AG04449 (cell line): ENCODE measurements at places on chromosomes 13 and 19.

DNA sequence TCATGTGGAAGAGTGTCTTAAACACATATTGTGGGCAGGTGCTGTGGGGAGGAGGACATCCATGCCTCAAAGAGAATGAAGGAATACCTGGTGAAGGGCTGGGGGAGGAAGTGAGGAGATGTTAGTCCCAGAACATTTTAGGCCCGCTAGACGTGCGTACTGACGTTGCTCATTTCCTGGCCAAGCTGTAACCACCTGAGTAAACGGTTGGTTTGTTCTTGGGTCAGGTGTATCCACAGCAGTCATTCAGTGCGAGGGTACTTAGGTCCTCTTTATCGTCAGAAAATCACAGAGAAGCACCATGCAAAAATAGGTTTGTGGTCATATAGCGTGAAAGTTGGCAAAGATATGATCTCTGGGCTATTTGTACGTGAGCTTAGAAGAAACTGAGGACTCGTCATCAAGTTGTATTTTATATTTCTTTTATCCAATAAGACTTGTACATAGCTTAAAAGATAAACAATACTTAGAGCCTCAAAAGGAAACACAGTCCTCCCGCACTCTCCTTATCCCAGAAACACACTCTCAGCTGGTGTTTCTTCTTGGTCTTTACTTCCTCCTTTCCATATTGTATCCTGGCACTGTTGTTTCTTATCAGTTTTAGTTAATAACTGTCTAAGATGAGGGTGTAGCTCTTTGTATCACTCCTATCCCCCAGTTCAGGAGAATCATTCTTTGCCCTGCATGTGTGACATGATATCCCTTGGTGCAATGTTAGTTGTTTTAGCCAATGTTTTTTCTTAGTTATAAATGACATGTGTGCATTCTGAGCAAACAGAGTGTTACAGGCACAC, 52.0 kb downstream of the ARHGEF7 start:
- DNase-seq, result no peak

GRCh38 chr13:92967923-92968322, 258.7 kb upstream of the GPC6 start:
- no peak for DNase-seq

DNA sequence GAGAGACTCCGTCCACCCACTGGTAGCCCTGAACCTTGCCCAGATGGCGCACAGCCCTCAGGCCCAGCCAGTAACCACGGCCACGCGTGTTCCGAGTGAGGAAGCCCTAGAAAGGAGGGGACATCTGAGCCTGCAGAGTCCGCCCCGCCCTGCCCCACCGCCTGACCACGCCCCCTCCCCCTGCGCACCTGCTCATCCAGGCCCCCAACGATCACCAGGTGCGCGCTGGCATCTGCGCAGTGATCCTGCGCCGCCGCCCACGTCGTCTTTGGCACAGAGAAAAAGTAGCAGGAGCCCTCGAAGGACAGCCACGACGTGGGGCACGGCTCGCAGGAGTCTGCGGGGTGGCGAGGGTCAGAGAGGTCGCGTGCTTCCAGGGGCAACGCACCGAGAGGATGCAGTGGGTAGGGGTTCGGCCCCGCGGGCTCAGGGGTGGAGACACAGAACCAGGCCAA, 2.1 kb downstream of the CLEC4G start:
- no peak for DNase-seq

DNA sequence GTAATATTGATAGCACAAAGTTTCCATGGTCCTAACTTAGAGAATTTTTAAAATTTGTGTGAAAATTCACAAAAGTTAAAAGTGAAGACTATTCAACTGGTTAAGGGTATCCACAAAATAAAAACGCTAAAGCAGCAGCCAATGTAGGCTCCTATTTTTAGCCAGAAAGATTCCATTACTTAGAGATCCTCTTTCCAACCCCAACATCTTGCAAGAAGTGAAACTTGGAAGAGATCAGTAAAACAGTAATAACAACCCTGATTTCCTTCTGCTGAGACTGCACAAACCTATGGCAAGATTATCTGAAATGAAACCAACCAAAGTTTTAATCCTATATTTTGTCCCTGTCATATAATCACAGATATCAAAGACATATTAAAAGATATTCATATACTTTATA, 8.5 kb downstream of the TBC1D4 start:
- DNase-seq, result no peak

GRCh38 chr19:33000510-33000909, 28.5 kb downstream of the FAAP24 start:
- DNase-seq, result no peak

DNA sequence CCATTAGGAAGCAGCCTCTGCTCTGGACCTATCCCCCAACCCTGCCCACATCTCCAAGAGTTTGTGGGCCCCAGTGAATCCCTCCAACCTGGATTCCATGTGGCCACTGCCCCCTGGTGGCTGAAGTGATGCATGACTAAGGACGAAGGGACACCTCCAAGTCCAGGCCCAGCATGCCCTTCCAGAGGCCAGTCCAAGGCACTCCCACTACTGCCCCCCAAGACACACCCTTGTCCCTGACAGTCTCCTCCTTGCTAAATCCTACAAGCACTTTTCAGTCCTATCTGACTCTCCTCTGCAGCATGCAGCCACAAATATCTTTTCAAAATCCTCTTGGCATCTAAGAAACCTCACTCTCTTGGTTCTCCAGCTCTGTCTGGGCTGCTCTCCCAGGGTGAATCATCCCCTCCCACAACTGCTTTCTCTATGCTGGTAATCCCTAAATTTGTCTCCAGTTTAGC, 33.0 kb downstream of the DEDD2 start:
- DNase-seq, result peak; percentile 62

DNA sequence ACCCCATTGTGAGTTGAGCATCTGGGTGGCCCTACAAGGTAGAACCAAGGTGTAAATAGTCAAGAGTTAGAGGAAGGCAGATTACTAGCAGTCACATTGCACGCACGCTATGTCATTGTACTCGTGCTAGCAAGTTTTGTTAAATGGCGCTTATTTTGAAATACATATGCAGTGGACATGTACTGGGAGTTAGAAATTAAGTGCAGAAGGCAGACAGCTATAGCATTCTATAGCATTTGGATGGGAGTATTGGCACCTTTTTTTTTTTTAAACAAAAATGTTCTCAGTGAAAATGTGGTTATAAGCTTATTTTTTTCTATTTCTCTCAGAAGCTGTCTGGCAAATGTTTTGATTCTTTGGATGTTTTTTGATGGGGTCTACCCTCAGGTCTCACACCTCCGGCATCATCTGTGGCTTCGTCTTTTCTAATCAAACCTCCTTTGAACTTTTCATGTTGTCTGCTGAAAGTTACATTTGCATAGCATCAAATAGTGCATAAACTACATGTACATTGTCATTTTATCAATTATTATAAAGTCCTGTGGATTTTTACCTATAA, 68.1 kb downstream of the ARHGEF7 start:
- no peak for DNase-seq

GRCh38 chr13:35769812-35770211, 293.3 kb upstream of the MAB21L1 start:
- no peak for DNase-seq

DNA sequence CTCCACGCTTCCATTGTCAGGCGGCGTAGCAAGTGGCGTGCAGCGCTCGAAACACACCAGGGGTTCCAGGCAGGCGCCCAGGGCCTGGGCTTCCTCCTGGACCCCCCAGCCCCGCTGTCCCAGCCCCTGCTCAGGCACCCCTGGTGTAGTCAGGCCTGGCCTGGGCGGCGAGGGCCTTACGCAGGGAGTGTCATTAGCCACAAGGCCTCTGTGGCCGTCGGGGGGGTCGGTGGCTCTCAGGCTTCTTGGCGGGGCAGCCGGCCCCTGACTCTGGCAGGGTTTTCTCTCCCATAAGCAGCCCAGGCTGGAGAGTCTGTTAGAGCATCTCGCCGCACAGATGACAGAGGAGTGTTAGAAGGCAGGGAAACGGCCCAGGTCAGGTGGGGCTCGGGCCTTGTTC, 116.7 kb downstream of the KDM4B start:
- no peak for DNase-seq

GRCh38 chr13:107233541-107233940, 665.6 kb upstream of the ARGLU1 start:
- no peak for DNase-seq

DNA sequence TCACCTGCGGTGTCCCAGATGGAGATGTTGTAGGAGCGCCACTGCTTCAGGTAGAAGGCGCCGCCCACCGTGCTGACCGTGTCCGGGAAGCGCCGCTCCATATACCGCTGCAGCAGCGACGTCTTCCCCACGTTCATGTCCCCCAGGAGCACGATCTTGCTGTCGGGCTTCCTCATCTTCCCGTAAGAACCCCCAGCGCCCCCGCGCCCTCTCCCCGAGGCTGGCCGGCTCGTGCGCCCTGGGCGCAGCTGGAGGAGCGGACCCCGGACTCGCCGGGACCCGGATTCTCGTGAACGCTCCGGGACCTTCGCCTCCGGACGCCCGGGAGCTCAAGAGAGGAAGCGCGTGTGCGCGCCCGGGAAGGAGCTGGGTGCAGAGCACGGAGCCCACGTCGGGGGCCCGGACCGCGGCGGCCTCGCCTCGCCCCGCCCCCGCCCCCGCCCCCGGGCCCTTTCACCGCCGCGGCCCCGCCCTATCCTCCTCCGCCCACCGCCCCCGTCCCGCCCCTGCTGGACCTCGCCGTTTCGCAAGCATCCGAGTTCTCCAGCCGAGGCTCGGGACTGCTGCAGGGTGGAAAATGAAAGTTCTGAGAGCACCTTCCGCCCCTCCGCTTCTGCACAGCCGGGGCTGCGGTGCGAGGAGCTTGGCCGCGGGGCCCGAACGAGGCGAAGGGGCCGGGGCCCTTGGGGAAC, at the start of gene RAB20:
RAB20 (minus strand) TSS at position 379 of the 692 bp plus-strand sequence; CDS start at position 176, 203 bp downstream.
- no peak for DNase-seq

DNA sequence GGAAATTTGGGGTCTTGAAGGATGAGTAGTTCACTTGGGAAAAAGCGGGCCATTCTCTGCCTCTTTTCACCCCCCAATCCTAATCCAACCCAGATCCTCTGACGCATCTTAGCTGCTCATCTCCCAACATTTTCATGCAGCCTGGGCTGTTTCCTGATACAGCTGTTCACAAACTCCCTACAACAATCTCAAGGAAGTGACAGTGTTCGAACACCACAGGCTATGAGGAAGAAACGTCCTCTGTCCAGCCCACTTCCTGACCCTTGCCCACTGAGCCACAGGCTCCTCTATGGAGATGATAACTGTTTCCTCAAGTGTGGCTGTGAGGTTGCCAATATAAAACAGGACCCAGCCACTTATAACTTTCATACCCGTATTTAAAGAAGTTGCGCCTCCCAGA, 16.2 kb downstream of the LMTK3 start:
- no peak for DNase-seq

- no peak for DNase-seq
Observed at GRCh38 chr19:4647676-4648644, 8.6 kb downstream of the TNFAIP8L1 start.

GRCh38 chr13:41463838-41464602, 6.7 kb downstream of the RGCC start:
- no peak for DNase-seq

DNA sequence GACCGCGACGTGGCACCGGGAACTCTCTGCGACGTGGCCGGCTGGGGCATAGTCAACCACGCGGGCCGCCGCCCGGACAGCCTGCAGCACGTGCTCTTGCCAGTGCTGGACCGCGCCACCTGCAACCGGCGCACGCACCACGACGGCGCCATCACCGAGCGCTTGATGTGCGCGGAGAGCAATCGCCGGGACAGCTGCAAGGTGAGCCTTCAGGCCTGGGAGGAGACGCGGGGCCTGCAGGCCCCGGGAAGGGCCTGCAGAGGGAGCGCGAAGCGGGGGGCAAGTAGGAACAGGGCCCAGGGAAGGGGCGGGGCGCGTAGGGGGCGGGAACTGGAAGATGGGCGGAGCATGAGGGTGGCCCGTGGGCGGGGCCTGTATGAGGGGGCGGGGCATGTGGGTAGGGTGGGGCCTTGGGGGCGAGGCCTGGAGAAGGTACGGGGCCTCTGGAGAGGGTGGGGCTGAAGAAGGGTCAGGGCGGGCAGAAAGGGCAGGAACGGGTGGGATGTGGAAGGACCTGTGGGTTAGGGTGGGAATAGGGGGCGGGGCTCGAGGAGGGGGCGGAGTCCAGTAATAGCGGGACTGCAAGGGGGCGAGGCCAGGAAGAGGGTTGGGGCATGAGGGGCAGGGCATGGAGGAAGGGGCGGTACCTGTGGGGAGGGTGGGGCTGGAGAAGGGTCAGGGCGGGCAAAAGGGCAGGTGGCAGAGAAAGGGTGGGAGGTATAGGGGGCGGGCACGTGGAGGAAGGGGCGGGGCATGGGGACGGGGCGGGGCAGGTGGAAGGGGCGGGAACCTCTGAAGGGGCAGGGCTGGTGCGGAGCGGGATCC, 2.5 kb downstream of the CFD start:
- DNase-seq, result no peak

GRCh38 chr13:44024846-44025195, 145.1 kb downstream of the LACC1 start:
- DNase-seq, result no peak

GRCh38 chr19:3573858-3574637, 1.3 kb downstream of the HMG20B start:
- DNase-seq, result peak; percentile 51

GRCh38 chr19:17950310-17951156, 16.4 kb upstream of the KCNN1 start:
- DNase-seq, result no peak

DNA sequence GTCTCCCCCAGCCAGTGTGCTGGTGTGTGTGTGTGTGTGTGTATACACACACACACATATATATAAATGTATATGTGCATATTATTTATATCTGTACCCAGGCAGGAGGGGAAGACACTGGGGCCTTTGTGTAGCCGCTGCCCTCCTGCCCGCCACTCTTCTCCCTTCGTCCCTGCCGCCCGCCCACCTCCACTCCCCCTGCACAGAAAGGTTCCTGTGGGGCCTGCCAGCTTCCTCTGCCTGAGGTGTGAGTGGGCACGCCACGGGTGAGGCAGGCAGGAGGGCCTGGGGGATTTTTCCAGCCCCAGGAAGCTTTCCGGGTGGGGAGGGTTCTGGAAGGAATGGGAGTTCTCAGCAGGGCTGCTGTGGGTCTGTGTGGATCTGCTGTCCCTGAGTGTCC, 6.9 kb downstream of the IRF2BP1 start:
- no peak for DNase-seq

GRCh38 chr13:100387416-100387815, 201.2 kb downstream of the GGACT start:
- no peak for DNase-seq

- no peak for DNase-seq
Observed at GRCh38 chr13:45899406-45899805, 47.9 kb upstream of the SIAH3 start.

GRCh38 chr19:39190768-39191167, 6.0 kb upstream of the NCCRP1 start:
- DNase-seq, result no peak

DNA sequence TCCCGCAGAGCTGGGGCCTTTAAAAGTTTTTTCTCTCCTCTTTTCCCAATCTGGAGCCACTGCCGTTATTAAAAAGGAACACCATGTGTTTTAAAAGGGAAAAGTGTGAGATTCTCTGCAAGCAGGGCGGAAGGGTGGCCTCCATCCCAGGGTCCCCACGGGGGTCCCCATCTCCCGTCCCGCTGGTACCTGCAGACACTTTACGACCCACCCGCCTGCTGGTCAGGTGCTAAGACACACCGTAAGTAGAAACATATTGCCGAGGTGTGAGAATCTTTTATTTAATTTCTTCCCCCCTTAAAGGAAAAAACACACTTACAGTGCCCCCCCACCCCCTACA, 1.8 kb downstream of the CRLF1 start:
- DNase-seq, result no peak
